ENCODE measurements at places on chromosomes 4 and X.

DNA sequence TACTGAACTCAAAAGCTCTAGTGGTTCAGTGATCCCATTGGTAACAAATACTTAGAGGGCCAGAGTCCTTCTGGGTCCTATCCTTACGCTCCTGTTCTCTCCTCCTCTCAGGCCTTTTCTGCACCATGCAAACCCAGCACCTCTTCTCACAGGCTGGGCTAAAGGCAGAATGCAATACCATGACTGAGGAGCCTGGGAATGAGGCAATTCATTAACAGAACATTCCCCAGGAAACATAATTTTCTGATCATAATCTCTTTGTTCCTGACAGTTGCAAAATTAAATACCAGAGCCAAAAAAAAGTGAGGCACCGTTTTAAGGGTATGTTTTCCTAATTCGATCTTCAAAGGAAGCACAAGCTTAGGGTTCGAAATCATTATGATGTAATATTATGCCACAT is 9.0 kb downstream of the SORBS2 start:
- no peak for DNase-seq

DNA sequence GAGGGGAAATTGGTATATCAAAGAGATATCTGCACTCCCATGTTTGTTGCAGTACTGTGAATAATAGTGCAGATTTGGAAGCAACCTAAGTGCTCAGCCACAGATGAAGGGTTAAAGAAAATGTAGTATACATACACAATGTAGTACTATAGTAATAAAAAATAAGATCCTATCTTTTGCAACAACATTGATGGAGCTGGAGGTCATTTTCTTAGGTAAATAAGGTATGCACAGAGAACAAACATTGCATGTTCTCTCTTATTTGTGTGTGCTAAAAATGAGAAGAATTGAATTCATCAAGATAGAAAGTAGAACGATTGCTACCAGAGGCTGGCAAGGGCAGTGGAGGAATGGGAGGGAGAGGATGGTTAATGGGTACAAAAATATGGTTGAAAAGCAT is 117.9 kb upstream of the TRAM1L1 start:
- DNase-seq, result no peak

GRCh38 chr4:11028334-11028733 is 343.8 kb upstream of the CLNK start:
- DNase-seq, result no peak

DNA sequence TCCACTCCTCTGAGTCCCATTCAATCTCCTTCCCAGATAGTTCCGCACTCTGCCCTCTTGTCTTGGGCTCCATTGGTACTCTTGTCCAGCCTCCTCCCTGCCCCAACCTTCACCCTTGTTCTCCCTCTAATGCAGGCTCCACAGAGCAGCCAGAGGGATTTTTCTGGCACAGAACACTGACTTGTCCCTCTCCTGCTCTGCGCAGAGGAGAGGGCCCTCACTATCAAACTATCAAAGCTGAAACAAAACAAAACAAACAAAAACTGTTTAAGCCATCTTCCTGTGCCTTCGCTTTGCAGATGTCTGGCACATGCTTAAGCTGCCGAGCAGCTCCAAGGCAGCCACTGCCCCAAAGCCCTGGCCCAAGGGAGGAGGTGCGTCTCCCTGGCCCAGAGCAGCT is 2.9 kb downstream of the CNGA2 start:
- DNase-seq, result no peak

DNA sequence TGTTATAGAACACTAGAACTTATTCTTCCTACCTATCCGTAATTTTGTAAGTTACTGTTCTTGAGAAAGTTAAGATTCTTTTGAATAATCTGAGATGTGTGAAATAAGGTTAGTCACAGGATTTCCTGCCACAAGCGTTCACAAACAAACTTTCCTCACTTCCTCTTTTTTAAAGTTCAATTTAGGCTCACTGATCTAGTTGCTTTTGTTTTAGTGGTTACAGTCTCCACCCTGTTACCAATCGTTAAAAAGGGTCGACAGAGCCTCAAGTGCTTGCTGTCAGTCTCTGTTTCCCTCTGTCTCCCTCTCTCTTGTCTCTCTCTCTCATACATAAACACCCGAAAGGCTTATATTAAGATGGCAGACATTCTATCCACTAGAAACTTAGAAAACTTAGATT is 35.9 kb upstream of the STK26 start:
- no peak for DNase-seq

GRCh38 chrX:102339312-102340298 is 92.6 kb downstream of the NXF2 start:
- DNase-seq, result no peak

- DNase-seq, result no peak
Measured at GRCh38 chr4:3491681-3492405, 28.7 kb downstream of the DOK7 start.

DNA sequence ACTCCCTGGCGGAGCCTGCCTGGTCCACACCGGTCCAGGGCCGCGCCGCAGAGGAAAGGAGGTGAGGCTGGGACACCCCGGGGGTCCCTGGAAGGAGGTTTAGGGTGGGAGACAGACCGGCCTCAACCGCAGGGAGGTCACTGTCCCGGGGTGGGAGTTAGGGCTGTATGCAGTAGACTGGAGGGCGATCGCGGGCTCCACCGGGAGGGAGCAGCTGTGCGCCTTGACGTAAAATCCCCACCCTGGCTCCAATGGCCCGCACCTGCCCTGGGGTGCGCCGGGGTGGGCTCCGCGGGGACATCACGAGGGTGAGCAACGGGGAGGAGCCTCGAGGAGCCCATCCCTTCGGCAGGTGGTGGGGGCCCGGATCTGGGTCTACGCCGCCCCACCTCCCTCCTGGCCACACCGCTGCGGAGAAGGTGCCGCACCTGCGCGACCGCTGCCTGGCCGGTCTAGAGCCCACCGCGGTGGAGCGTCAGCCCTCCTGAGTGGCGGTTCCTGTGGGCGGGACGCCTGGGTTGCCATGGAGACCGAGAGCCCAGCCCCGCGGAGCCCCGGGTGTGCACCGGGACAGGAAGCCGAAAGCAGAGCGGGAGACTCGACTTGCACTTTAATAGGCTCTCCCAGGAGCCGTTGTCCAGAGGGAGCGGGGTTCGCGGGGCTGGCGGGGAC is 105.1 kb downstream of the ADRA2C start:
- DNase-seq, result no peak

- DNase-seq, result no peak
Measured at GRCh38 chrX:133335027-133335426, 80.3 kb downstream of the GPC4 start.

DNA sequence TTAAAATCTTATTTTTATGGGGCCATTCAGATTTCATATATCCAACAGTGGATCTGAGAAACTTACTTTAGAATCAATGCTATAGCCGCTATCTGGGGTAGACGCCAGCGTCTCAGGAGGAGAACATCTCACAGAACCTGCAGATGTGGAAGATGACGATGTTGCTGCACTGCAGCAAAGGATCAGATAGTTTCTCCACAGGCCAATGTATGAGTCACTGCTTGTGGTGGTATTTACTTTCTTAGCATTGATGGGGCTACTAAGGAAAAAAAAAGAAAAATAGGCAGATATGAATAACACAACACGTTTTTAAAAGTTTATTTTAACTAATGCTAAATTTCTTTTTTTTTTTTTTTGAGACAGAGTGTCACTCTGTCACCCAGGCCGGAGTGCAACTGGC is 85.9 kb downstream of the ZAR1 start:
- DNase-seq, result no peak

- DNase-seq, result no peak
Measured at GRCh38 chr4:5504486-5504885, 203.9 kb downstream of the EVC2 start.

DNA sequence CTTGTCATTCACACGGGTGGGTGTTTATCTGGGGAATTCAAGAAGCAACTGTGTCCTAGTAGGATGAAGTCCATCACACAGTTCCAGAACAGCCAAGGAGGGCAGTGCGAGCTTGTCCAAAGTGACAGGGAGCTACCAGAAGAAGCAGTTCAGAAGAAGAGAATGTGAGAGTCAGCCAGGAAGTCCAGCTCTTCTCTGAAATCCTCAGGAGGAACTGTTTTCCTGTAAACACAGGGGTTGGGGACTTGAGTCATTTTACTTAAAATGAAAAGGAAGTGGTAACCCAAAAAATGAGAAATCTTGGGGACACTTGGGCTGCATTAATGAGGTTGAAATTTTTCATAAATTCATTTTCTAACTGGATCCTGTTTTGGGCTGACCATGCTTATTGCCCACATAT is 8.2 kb upstream of the TLR10 start:
- DNase-seq, result no peak

GRCh38 chrX:154381271-154381670 is 2.2 kb downstream of the EMD start:
- no peak for DNase-seq

GRCh38 chr4:6032249-6033244 is 14.3 kb upstream of the C4orf50 start:
- no peak for DNase-seq

DNA sequence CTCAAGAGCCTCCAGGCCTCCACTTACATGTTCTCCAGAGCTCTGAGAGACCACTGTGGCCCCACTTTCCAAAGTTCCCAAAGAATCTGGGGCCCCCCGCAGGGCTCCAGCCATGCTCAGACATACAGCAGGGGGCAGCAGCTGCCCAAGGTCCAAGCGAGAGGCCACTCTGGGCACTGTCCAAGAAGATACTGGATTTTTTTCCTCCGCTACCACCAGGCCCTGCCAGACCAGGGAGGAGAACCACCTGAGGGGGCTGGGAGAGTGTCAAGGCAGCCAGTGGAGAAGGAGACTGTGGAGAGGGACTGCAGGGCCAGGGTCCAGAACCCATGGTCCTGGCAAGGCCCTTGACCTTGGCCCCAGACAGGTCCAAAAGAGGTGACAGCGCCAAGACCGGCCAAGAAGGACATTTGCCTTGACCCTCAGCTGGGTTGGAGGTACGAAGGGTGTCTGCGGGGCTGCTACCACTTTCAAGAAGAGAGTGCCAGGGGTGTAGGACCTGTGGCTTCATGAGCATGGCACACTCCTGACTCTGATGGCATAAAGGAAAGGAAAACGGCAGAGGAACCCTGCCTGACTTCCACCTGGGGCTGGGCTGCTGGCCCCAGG is 5.3 kb downstream of the EMD start:
- no peak for DNase-seq

DNA sequence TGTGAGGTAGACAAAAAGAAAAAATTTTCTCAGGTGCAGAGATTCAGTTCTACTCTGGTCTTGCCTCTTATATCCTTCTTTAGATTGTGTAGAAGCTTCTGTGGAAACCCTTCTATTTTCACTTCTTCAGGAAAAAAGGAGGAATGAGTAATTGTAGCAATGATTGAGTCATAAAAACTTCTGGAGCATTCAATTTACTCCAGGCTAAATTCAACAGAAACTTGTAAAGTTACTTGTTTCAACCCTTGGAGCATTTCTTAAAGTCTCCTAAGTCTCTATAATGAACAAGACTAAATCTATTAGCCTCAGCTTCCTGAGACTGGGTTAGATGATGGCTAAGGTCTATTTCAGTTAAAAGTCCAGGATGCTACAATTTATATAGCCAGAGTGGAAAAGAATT is 29.9 kb downstream of the BOD1L1 start:
- no peak for DNase-seq

DNA sequence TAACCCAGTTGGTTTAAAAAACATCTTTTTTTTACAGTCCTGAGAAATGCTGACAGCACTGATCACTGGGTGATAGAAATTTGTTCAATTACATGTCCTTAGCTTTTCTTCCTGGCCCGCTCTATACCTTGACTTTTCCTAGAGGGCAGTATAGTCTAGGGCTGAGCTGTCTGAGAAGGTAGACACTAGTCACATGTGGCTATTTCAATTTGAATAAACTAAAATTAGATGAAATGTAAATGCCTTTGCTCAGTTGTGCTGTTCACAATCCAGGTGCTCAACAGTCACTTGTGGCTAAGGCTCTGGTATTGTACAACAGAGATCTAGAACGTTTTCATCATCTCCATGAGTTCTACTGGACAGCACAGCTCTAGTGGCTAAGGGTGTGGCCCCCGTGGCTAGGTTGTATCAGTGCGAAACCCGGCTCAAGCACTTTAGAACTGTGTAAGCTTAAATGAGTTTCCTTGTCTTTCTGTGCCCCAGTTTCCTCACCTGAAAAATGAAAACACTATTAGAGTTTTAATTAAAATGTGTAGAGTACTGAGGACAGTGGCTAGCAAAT is 111.6 kb upstream of the WDR17 start:
- no peak for DNase-seq

- no peak for DNase-seq
Measured at GRCh38 chr4:148017801-148018200, 285.9 kb downstream of the ARHGAP10 start.

- no peak for DNase-seq
Measured at GRCh38 chr4:130603043-130603442, 1507.1 kb downstream of the C4orf33 start.

DNA sequence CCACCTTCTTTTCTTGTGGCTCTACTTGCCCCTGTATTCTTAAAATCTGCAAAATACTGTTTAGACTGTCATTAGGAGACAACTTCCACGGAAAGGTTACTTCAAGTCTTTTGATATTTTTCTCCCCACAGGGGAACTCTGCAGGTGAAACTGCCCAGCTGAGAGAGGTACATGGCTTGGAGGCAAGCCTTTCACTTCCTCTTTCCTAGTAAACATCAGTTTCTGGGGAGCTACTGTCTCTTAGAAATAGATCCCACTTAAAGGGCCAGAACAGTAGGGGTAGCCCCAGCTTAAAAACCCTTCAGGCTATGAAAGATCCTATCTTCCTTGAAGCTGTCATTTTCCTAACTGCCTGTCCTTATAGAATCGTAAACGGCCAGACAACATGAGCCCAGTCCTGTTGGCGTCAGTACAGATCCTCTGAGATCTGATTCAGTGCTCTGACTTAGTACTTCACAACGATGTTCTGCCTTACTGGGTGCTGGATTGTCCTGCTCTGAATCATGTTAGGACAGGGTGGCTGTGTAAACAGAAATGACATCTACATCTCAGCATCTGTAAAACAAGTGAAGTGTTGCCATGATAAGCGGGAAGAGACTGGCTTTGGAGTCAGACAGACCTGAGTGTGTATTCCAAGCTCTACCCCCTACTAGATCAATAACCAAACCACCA is 102.1 kb downstream of the ITIH6 start:
- no peak for DNase-seq

GRCh38 chr4:60129740-60130139 is 1070.4 kb upstream of the ADGRL3 start:
- no peak for DNase-seq

GRCh38 chr4:15470128-15470475 is 420 bp downstream of the CC2D2A start:
- no peak for DNase-seq

DNA sequence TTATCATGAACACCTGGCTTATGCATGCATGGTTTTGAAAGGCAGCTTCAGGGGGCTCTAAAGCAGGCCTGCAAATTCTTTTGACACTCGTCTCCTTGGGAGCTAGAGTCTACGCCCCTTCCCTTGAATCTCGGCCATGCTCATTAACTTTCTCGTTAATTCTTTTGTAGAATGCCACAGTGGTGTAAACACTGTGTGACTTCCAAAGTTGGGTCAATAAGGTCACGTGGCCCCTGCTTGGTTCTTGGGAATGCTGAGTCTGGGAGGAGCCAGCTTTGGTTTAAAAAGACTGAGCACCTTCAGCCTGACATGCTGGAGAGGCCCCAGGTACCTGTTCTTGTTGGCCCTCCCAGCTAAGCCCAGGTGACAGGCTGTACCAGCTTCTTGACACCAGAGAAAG is 228.4 kb downstream of the DHRSX start:
- DNase-seq, result no peak

- no peak for DNase-seq
Measured at GRCh38 chr4:138405934-138406567, 163.9 kb upstream of the SLC7A11 start.

Data from stimulated activated CD8-positive, alpha-beta memory T cell treated with anti-CD3 and anti-CD28 coated beads, Interleukin-4, amount 100 ng/mL, for 4 hours (primary cell).